ENCODE measurements at places on chromosomes 16 and 17.

DNA sequence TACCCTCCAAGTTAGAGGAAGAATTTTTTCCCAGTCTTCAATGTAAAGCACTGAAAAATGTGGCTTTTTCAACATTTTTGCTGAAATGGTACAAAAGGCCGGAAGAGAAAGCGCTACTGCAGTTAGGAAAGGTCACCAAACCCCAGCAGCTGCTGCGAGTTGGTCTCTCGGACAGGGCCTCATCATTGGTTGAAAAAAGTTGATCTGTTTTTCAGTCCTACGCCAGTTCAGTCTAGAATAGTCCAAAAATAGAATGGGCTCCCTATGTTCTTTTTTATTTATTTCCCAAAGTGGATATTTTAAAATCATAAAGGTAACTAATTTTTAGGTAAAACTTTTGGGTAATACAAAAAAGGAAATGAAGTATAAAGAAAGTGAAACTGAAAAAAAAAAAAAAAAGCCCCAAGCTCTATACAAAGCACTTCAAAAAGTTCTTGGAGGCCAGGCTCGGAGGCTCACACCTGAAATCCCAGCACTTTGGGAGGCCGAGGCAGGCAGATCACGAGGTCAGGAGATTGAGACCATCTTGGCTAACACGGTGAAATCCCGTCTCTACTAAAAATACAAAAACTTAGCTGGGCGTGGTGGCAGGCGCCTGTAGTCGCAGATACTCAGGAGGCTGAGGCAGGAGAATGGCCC lies 17.4 kb downstream of the ADAP2 start:
- DNase-seq, result no peak

DNA sequence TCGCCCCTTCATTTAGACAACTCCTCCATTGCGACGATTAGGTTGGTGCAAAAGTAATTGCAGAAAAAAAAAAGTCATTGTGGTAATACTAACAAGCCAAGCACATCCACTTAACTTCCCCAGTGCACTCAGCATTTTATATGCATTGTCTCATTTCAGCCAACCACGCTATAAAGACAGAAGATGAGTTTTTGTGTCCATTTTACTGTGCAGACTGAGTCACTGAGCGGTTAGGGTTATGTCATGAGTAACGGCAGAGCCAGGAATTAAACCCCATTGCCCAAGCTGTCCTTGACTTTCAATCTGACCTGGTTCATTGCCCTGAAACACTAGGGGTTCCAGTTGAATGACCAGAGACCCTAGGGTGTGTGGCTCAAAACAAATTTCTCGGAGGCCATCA lies 218.7 kb downstream of the XYLT1 start:
- no peak for DNase-seq

DNA sequence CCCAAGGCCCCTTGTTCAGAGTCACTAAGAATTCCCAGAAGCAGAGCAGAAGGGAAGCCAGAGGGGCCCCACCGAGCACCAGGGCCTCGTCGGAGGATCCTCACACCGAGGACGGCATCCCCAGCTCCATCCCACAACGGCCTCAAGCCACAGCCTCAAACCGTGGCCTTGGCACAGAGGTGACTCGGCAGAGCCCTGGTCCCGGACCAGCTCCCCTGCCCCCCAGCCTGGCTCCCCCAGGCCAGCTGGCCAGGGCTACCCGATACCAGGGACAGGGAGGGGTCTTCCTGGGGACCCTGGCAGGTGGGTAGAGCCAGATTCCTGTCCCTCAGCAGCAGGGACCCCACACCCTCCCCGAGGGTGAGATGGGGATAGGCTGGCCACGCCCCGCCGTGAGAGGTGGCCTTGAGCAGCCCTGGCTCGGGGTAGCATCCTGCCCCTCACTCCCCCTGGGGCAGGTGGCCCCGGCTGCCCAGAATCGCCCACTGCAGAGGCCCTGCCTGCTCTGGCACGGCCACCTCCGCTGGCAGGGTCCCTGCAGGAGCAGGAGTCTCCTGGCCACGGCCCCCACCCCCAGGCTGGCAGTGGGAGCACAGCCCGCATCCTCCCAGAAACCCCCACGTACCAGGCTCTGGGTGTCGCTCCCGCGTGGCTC lies 5.6 kb upstream of the PVALEF start:
- DNase-seq, result no peak

DNA sequence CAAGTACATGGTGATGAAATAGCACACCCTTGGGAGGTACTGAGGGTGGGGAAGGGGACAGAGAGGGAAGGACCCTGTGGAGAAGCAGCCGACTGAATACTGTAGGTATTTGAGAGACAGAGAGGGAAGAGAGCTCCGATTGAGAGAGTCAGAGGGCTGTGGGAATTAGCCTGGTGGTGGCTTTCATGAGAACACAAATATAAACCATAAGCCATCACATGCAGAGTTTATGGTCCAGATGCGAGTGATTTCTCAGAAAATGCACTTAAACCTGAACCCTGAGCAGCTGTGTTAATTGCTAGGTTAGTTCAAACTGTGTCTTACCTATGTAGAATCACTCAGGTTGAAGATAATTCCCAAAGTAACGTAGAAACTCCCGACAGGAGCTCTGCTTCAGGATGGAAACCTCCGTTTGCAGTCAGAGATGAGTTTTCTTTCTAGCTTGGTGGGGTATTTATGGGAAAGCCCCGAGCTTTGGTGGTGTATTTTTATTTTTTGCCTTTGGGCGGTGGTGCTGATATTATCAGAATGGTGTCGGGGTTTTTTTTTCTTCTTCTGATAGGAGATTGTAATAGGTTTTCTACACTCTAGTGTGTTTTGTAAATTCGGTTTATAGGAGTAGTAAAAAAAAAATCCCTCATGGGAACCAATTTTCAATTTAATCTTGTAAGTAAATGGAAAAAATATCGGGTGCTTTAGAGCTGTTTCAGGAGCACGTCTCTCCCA lies 184.9 kb upstream of the CACNG5 start:
- DNase-seq, result no peak

DNA sequence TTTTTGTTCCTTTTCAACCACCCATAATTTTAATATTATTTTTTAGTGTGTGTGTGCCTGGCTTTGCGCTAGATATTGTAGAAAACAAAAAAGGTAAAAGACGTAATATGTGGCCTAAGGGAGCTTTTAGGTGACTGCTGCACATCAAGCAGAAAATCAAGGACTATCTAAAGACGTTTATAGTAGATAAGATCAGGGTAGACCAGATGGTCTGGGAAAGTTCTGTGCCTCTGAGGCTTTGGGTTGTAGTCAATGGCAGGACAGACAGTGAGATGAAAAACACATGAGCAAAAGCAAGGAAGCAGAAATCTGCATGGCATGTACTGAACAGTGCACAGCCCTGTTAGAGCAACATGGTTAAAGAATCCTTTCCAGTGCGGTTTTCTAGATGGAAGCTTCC lies 26.8 kb upstream of the ARHGAP23 start:
- no peak for DNase-seq

DNA sequence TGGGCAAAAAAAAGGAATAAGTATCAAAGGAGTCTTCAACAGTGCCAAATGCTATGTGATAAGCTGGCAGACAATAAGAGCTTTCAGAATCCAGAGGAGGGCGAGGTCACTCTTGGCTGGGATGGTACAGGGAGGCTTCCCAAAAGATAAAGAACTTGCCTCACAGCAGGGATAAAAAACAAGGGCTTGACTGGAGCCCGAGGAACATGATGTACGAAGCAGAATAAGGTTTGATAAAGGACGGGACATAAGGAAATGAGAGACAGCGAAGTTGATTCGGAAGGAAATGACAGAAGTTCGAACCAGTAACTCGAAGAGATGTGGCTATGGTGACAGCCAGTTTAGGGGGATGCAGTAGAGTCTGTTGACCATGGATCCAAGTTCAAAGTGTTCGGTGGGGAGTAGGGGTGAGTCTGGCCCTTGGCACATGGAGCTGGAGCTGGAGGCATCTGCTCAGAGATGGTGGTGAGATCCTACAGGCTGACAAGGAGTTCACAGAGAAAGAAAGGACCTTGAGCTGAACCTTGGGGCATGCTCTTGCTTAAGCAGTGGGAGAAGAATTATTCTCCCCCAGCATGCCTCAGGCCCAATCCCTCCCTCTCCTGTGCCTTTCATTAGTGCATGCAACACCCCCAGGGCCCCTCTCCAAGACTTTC lies 137.6 kb upstream of the RCVRN start:
- no peak for DNase-seq

DNA sequence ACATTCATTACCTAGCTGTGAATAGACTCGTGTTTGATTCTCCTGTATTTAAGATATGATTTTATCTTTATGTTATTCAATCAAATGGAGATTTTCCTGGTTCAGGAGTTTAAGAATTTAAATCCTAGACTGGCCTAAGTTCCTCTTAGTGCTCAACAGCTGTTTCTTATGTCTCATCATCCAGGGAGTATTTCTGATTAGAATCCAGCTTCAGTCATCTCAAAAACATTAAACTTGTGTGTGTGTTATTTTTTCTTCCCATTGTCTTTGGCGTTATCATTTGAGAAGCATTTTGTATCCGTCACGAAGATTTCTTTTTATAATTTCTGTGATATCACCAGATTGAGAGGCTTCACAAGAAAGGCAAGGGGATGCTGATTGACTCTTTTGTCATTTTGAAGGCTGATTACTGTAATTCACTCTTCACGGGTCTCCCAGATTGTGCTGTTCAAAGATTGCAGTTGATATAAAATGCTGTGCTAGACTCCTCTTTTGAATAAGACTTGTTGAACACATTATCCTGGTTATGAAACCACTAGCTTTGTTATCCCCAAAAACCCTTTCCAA lies 204.8 kb downstream of the CDH8 start:
- DNase-seq, result no peak

DNA sequence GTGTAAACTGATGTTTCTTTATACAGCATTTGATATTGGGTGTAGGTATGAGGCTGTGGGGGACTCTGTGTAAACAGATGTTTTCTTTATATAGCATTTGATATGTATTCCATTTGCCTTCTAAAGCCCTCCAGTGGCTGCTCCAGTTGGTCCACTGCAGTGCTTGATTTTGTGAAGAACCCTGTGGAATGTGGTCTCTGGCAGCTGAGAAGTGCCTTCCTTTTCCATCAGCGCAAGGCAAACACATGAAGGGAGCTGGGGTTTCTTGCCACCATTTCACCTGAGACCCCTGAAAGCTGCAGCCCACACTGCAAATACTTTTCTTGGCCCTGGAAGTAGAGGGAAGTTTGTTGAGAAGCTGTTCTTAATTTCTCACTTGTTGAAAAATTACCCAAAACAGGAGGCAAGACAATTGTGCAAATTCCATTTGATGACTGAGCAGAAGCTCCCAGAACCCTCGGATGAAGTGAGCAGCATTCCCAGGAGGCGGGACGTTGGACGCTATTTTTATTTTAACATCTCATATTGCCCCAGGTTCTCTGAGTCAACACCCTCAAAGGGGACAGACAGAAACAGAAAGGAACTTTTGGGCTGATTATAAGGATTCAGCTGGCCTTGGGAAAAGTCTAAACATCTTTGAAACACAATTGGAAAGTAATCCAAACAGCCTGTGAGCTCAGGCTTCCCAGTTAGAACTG lies 158.5 kb upstream of the RPH3AL start:
- no peak for DNase-seq

DNA sequence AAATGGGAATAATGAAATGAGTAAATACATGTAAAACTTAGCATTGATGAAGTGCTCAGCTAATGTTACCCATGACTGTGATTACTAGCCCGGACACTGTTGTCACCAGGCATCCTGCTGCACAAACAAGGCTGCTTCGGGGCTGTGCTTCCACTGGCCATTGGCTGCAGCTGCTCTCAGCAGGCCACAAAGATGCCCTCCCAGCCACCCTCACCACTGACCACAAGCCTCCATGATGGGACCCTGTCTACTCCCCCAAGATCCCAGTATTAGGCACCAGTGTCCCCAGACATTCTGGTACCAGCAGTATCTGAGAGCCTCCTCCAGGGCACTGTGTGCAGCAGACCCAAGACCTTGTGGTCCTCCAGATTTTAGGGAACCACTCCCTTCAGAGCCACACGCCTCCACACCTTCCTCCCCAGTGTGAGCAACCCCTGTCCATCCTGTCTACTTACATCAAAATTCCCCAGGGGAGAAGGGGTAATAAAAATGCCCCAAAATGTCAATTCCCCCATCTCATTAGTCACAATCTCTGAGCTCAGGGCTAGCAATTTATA lies 19.7 kb upstream of the NUP93 start:
- DNase-seq, result no peak

GRCh38 chr16:65752522-65752844 lies 614.0 kb upstream of the CDH5 start:
- no peak for DNase-seq

Data from activated naive CD4-positive, alpha-beta T cell treated with anti-CD3 and anti-CD28 coated beads, Interleukin-2, amount 50 U/mL, for 72 hours (primary cell).